Esophagus squamous epithelium (tissue), 5 donors: ENCODE measurements at places on chromosomes 1 and 21.

GRCh38 chr21:42080788-42081083, 9.6 kb downstream of the UMODL1 start:
- no peak for DNase-seq

DNA sequence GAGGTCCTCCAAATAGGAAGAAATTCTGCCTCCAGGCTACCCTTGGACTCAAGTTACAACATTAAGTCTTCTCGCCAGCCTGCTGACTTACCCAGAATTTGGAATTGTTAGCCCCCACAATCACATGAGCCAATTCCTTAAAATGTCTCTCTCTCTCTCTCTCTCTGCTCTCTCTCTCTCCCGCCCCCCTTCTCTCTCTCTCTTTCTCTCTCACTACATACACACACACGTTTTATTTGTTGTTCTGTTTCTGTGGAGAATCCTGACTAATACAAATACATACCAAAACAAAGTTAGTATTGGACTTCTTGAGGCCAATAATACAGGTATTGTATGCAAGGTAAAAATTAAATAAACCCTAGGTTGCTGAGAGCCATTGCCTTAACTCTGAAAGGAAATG, 72.1 kb downstream of the TNFSF18 start:
- no peak for DNase-seq

DNA sequence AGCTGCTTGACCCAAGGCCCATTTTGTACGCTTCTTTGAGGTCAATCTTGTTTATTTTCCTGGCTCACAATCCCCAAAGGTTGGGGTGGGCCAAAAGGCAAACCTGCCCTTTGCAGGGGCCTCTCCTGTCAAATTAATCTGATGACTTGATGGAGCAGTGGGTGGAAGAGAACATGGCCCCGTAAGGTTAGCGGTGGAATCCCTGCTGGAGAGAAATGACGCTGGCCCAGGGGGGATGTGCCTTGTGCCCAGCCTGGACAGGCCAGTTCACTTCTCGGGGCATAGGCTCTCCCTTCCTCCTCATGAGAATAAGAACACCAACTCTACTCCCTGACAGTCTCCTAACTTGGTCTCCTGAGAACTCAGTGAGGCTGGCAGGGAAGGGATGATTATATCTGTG, 40.5 kb downstream of the C1orf198 start:
- no peak for DNase-seq

GRCh38 chr1:177600936-177601335, 368.9 kb downstream of the SEC16B start:
- no peak for DNase-seq

DNA sequence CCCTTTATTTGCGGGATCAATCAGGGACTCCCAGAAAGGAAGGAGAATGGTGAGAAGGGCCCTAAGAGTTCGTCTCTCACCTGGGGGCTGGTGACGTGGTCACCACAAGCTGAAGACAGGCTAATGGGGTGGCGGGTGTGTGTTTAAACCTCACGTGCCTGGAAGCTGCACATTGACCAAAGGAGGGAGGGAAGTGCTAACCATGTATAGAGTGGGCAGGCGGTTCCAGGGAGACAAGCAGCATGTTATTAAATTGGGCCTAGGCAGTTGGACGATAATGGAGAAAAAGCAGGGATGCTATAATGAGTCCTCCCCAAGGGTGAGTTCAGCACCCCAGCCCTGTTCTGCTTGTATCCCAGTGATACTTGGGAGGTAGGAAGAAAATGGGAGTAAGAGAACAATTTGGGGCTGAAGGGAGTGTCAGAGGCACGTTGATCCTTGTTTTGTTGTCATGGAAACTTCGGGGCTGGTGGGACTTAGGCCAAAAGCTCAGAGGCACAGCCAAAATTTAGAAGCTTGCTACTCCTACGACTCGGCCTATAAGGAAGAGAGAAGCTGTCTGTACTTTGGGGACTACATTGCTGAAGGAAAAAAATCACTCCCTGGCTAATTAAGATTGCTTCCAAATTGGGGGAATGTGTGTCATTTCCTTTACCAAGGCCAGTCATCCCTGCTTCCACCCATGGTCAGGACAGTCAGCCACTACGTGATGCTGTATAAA, 33.2 kb upstream of the EPHA8 start:
- DNase-seq: no peak

GRCh38 chr1:95384567-95384966, 150.6 kb downstream of the RWDD3 start:
- DNase-seq: no peak

DNA sequence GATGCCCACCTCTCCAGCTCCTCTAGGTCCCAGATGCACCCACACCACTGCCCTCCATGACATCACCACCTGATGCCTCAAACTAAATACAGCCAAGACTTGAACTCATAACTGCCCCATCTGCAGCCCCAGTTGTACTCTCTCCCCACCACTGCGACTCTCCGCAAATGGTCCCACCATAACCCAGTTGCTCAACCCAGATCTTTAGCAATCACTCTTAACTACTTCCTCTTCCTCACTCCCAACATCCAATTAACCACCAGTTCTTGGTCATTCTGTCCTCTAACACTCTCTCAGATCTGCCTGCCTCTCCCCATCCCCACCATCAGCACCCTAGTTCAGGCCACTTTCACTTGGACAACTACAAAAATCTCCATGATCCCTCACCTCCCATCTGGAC, 36.8 kb upstream of the PLA2G2C start:
- DNase-seq: no peak

- DNase-seq: no peak
These were observed 58.2 kb downstream of the SIK1 start for GRCh38 chr21:43368685-43369084.

DNA sequence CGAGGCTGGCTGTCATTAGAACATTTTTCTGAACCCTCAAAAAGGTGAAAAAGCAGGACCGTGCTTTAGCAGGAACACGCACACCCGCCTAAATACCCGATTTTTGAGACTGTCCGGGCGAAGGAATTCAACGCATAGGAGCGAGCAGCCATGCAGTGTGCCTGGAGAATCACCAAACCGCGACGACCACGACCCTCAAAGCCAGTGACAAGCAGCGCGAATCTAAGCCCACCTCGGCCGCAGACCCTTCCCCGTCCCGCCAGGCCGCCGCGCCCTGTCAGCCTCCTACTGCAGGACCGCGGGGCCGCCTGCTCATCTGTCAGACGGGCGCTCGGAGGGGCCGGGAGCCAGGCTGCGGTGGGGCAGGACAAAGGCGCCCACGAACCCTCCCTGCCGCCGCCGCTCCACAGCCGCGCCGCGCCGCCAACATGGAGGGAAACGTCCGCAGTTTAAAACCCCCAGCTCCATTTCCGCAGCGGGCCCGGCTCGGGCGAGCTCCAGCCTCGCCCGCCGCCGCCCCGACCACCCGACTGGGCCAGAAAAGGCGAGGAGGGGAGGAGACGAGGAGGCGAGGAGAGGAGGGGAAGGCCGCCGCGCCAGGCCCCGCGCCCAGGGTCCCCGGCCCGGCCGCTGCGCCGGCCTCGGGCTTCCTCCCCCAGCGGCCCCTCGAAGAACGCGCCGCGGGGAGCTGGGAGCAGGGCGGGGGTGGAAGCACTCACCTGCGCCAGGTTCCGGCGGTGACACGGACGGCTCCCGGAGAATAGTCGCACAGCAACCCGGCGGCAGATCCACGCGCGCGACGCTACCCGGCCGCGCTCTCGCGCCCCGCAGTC, at the start of gene LBR:
TSS of gene LBR (minus strand) at position 804 of the 833 bp plus-strand sequence. CDS start 3,963 bp downstream, outside the sequence.
- no peak for DNase-seq

DNA sequence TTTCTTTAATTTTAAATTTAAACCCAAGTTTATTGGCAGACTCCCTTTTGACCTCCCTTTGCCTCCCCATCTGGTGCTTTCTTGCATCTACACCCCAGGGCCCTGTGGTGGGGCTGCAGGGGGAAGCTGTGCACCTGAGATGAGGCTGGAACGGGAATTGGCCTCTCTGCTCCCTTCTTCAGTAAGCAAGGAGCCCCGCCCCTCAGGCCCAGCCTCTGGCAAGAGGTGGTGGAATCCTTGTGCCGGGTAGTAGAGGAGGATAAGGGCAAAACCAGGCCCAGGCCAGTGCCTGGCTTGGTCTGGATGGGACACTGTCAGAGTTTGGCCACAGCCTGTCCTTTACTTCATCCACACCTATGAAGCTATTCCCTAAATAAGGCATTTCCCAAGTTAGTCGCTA, 25.1 kb downstream of the ATP8B2 start:
- no peak for DNase-seq
